NCI-H510A treated with DMSO at 0.1 percent for 48 hours (cell line): ENCODE measurements at places on chromosomes 11 and 22.

DNA sequence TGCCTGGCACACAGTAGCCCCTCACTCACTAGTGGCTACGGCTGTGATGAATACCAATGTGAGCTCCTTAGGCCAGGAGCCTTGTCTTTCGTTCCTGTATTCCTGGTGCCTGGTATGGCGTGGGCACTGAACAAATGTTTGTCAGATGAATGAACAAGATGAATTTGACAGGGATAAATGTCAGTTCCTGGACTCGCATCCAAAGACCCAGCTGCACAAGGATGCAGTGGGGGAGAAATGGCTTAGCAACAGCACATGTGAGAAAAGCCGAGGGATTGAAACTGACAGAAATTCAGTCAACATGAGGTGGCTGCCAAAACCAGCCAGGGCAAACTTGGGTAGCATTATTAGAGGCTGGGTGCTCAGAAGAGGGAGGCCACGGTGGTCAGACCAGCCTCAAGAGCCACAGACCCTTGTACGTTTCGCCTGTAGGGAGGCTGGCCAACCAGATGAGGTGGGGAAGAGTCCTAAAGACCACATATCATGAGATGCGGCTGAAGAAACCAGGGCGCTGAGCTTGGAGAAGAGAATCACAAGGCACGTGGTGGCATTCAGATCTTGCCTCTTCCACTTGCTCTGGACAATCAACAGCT, 7.7 kb upstream of the SLC22A8 start:
- no peak for DNase-seq

GRCh38 chr11:33735271-33736147, 714 bp downstream of the CD59 start:
- no peak for DNase-seq

DNA sequence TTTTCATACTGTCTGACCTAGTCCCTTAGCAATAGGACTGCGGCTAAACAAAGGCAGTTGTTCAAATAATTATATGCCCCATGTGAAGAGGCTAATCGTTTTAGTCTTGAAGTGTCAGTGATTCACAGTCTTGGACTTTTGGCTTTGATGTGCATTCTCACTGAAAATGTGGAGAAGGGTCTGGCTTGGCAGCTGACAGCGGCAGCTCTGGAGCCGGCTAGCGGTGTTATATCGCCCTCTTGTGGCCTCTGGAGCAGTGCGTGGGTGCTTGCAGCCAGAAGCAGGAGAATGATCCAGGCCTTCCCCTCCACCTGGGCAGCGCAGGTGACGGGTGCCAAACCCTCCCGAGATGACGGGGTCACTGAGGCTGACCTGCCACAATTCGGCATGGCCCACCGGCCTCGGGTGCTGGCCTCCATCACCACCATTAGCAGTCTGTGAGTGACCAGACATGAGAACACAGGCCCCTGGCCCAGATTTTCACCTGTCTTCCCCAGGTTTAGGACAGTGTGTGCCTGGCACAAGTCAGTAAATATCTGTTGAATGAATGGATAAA, 90.3 kb upstream of the PITPNB start:
- DNase-seq = peak; percentile 68

DNA sequence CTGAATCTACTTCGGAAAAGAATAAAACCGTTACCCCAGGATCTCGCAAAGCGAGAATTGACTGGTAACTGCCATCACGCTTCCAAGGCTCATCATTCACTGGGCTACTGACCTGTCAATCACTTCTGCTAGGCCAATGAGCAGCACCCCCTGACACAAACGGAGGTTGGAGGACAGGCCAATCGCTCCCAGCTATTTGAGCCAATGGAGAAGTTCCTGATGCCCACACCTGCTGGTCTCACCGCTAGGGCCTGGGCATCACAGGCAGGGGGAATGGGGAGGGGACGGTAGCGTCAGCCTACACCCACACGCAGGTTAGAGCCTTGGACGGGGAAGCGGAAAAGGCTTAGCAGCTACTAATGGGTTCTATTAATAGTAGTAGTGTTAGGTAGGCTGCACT, 56.7 kb upstream of the CHST1 start:
- DNase-seq = no peak

- DNase-seq = no peak
Measured at GRCh38 chr11:120858740-120859139, 165.2 kb upstream of the TBCEL start.

GRCh38 chr22:21593406-21594232, 26.1 kb downstream of the UBE2L3 start:
- DNase-seq = no peak

DNA sequence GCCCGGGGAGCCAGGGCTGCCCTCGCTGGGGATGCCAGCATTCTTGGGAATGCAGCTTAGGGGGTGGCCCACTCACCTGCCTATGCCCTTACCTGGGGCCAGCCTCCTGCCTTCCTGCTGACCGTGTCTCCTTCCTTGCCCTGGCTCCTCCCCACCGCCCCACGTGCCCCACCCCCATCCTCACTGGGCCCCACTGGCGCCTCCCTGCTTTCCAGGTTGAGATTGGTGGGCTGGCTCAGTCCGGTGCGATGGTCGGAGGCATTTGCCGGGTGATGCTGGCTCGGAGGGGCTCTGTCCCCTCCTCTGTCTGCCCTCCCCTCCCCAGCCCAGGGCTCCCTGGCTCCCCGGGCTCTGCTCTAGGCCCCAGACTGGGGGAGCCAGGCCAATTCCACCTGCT, 34.1 kb upstream of the GRAMD4 start:
- no peak for DNase-seq

DNA sequence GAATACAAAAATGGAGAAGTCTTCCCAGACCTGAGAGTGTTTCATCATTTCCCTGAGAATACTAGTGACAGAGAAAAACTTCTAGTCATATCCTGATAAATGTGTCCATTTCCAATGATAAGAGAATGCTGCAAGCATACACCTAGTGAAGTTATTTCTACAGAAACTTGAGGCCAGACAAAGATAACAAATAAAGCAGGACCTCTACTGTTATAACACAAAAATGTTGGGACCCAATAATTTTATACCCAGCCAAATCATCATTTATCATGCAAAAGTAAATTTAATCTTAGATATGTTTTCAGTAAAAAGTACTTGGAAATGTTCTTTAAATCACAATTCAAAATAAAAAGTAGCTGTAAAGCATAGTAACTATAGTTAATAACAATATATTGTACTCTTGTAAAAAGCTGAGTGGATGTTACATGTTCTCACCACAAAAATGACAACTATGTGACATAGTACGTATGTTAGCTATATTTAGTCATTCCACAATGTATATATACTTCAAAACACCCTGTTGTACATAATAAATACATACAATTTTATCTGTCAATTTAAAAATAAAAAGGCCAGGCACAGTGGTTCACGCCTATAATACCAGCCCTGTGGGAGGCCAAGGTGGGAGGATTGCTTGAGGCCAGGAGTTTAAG, 12.6 kb downstream of the RRAS2 start:
- no peak for DNase-seq

GRCh38 chr11:70506986-70507385, 108.7 kb downstream of the CTTN start:
- DNase-seq = no peak

GRCh38 chr11:34001557-34002064, 49.9 kb upstream of the CAPRIN1 start:
- DNase-seq = no peak

DNA sequence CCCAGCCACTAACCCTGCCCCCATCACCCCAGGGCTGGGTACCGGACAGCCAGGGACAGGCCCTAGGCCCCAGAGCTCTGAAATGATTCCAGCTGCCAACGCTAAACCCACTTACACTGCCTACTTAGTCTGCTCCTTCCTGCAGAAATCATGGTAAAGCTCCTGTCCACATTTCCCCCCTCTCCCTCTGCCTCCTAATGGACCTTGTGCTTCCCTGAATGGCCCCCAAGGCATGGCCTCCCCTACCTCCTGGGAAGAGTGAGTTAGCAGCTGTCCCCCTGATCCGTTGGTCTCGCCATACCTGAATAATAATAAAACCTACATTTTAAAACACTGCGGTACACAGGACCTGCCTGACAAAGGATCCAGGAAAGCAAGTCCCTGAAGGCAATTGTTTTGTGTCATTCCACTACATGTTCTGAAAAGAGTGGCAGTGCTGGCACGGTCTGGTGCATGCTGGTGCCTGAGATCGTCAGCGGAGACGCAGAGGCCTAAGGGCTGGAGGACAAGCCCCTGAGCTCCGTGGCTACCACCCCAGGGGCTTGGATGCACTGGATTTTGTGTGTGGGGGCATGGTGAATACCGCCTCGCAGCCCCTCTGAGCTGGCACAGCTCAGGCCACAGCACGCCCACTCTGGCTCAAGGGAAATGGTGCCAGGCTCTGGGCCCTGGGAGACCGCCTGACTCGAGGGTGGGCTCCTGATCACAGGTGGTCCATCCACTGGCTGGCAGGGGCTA, 186.3 kb downstream of the CTTN start:
- no peak for DNase-seq

DNA sequence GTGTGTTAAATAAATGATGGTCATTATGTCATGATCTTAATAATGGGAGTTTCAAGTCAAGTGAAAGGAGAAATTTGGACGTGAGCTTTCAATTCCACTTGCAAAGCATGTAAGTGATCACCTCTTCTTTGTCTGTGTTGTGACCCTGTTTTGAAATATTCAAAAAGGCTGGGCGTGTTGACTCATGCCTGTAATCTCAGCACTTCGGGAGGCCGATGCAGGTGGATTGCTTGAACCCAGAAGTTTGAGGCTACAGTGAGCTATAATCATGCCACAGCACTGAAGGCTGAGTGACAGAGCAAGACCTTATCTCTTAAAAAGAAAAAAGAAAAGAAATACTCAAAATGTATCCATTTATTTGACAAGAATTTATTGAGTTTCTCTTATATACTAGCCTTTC, 32.9 kb upstream of the EED start:
- DNase-seq = no peak

DNA sequence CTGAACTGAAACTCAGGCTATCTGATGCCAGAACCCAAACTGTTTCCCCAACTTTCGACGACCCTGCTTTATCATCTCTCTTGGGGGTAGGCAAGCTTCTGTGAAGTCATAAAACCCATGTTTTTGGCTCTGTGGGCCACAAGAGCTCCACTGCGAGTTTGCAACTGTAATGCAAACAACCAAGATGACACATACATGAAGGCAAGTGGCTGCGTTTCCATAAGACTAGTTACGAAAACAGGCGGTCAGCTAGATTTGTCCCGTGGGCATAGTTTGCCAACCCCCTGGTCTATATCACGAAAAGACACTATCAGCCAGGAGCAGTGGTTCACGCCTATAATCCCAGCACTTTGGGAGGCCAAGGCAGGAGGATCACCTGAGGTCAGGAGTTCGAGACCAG, 37.5 kb downstream of the TPST2 start:
- DNase-seq = no peak

DNA sequence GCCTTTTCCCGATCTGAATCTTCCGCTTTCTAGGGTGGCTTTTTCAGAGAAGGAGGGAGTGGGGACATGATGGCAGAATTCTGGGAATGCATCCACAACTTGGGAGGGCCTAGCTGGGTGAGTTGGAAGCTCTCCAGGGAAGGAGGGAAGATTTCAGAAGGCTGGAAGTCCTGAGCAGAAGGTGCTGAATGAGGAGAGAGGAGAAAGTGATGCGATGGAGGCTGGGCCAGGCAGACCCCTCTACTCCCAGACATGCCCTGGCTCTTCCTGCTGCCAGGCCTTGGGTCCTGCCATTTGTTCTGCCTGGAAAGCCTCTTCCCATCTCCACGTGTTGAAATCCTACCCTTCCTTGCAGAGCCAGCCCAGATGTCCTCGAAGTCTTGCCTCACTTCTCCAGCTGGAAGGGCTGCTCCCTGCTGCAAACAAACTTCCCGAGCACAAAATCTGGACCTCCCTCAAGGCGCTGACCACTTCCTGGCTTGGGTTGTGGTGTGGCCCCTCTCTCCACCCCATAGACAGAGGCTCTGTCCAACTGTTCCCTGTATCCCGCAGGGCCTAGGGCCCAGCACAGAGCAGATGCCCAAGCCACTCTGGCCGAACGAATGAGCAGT, 16.8 kb downstream of the LRRC32 start:
- no peak for DNase-seq

GRCh38 chr11:80144897-80145594, 704.2 kb upstream of the TENM4 start:
- no peak for DNase-seq

GRCh38 chr22:45904236-45904635, 72.7 kb downstream of the WNT7B start:
- no peak for DNase-seq

- DNase-seq = no peak
Measured at GRCh38 chr11:2386591-2386990, 9.5 kb downstream of the CD81 start.

DNA sequence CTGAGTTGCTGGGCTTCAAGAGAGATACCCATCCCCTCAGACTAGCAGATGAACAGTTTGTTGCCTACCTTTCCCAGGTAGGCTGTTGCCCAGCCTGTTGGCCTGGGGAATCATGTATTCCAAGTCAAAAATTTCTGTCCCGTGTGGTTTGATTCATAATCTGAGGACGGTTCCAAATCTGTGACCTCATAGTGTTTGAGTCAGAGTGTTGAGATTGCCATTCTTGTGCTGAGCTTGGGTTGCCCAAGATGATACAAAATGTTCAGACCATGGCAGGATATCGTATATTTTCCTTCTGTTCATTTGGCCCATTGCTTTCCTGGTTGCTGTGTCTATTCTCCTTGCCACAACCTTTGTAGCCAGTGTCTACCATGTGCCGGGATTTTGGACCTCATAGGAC, 64.3 kb downstream of the CYB5R2 start:
- DNase-seq = no peak

GRCh38 chr11:6746086-6746618, 25.6 kb downstream of the OR2AG2 start:
- DNase-seq = no peak
